Hematopoietic multipotent progenitor cell treated with erythropoietin and hydrocortisone succinate and interleukin-3 and kit ligand, for 17 days (in vitro differentiated cells): ENCODE measurements at places on chromosomes 3 and 15.

DNA sequence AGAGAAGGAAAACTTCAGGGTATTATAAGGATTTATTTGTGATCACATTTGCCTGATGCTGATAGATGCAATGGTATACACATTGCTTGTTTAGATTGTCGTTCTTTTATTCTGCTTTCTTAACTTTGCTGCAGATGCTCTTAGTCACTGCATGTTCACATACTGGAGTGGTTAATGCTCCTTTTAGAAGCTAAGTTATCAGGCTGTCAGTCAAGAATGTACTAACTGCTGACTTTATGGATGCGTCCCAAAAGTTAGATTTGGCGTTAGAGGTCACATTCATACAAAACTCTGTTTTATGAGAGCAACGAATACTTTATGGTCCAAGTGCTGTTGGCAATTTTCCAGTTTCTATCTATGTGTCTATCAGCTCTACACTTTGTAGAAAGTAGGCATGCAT is 160.7 kb downstream of the BBX start:
- DNase-seq, result no peak

DNA sequence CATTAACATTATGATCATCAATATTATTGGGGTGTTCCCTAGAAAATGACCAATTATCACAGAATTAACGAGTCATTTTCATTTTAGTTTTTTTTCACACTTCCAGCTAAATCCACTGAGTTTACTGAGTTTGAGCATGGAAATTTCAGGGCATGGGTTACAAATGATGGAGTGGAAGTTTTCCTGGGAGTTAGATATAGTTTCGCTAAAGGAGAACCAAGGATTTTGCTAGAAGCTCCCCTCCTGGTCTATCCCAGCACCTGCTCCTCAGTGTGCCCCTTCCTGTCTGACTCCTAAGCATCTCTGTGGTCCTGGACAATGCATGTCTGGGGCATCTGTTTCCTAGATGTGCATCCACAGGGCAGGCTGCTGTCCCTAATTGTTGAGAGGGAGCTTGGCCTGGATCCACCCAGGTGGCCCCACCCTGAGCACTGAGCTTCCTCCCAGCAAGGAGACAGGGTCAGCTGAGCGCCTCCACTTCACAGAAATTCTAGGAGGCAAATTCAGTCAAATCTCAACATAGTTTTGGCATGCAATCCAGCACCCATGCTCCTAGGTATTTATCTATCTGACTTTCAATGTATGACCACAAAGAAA is 102.3 kb upstream of the GOLGA6L6 start:
- DNase-seq, result no peak

GRCh38 chr3:13045241-13045903 is 27.9 kb downstream of the IQSEC1 start:
- no peak for DNase-seq

GRCh38 chr3:153927107-153927506 is 194.1 kb upstream of the ARHGEF26 start:
- DNase-seq, result no peak
